ENCODE measurements at places on chromosomes 7 and 10.

- no peak for DNase-seq
These were observed 39.6 kb upstream of the ATP6V0A4 start for GRCh38 chr7:138837627-138838026.

DNA sequence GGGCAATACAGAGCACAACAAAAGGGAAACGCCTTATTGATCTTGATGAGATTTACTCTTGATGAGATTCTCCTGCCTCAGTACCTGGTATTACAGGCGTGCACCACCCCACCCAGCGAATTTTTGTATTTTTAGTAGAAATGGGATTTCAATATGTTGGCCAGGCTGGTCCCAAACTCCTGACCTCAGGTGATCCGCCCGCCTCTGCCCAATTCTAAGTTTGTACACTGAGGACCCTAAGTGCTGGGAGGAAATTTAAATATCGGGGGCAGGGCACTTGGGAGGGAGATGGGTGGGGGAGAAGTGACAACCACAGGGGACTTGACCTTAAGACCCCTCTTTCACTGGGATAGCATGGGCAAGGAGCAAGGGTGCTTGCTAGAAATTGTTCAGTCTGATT lies 14.1 kb downstream of the HNRNPF start:
- DNase-seq, result no peak

- DNase-seq, result no peak
These were observed 231.8 kb upstream of the CACNA2D1 start for GRCh38 chr7:82675396-82675795.

- DNase-seq, result no peak
These were observed 7.5 kb downstream of the EPDR1 start for GRCh38 chr7:37927773-37928444.

DNA sequence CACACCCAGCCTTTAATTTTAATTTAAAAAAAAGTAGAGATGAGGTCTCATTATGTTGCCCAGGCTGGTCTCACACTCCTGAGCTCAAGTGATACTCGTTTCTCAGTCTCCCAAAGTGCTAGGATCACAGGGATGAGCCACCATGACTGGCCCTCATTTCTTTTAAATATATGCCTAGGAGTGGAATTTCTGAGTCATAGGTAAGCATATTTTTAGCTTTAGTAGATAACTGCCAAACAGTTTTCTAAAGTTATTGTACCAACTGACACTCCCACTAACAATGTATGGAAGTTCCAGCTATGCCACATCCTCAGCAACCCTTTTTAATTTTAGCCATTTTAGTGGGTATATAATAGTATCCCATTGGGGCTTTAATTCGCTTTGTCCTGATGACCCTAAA lies 13.8 kb upstream of the PPIF start:
- no peak for DNase-seq

- DNase-seq, result no peak
These were observed 91.4 kb downstream of the TPST1 start for GRCh38 chr7:66296557-66296956.

DNA sequence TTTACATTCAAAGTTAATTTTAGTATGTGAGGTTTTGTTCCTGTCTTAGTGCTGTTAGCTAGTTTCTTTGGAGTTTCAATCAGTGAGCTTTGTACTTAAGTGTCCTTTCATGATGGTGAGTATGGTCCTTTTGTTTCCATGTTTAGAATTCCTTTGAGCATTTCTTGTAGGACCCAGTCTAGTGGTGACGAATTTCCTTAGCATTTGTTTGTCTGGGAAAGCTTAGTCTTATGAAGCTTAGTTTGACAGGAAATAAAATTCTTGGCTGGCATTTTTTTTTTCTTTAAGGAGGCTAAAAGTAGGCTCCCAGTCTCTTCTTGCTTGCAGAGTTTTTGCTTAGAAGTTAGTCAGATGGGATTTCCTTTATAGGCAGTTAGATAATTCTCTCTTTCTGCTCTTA lies 209.2 kb upstream of the SEMA3C start:
- no peak for DNase-seq

- no peak for DNase-seq
These were observed 50.6 kb downstream of the PRKG1 start for GRCh38 chr10:51124852-51125251.

- no peak for DNase-seq
These were observed 4.0 kb downstream of the PTEN start for GRCh38 chr10:87867453-87867852.

GRCh38 chr7:98420966-98421612 lies 20.2 kb upstream of the BAIAP2L1 start:
- peak; percentile 54 for DNase-seq

GRCh38 chr10:126146771-126147170 lies 241.5 kb downstream of the ADAM12 start:
- no peak for DNase-seq

All from HTR-8/SVneo (cell line).